Activated CD8-positive, alpha-beta memory T cell treated with anti-CD3 and anti-CD28 coated beads for 48 hours (primary cell): ENCODE measurements at places on chromosomes 12 and 14.

- DNase-seq = no peak
These were observed 76.6 kb upstream of the GNG2 start for GRCh38 chr14:51783765-51784164.

DNA sequence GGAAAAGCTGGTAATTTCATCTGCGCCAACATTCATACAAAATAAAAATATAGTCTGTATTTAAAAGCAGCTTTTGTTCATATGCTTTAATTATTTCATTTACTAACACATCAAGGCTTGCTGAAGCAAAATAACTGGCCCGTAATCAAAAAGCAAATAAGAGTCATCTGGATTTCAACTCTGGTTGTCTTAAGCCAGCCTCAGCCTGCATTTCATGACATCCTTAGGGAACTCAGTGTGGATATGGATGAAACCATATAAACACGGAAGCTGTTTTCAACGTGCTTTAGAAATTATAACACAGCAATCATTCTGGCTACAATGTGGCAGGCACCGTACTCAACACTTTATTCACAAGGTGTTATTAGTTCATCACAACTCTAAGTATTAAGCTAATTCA lies 852 bp downstream of the COX16 start:
- DNase-seq = no peak

DNA sequence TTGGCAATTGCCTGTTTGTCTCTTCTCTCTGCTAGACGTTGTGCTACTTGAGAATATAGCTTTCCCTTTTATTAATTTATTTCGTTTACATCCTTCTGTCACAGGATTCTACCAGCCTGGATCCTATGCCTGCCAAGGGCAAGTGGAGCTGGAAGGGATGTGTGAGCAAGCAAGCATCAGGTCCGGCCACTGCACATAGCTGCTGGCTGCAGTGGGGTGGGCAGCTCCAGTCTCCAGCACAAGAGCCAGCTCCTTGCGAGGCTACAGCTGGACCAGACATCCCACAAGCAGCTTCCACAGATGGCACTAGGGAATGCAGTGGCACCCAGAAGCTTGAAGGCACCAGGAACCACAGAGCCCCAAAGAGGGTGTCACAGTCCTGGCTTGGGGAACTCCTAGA lies 225.0 kb downstream of the KCNC2 start:
- no peak for DNase-seq

GRCh38 chr14:88542857-88543795 lies 11.7 kb downstream of the PTPN21 start:
- DNase-seq = no peak
